Kasumi-1 (cell line): ENCODE measurements at places on chromosomes 12 and 14.

GRCh38 chr14:51627313-51627712, 24.4 kb upstream of the FRMD6 start:
- DNase-seq, result no peak

GRCh38 chr12:79614730-79615129, 76.0 kb downstream of the PAWR start:
- DNase-seq, result no peak

DNA sequence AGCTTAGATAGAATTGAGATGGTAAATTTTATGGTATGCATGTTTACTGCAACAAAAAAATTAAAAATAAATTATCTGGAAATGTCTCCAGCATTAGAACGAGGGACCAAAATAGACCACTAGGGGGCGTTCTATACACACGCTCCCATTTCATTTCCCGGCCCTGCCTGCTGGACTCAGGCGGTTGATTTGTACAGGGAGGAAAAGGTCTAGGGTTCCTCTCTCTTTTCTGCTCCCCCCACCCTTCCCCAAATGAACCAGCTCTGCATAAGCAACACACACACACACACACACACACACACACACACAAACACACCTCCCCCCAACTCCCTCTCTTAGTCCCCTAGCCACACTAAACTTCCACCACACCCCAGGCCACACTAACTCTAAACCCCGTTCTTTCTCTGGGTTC, 7.8 kb upstream of the DTX1 start:
- DNase-seq, result peak; percentile 81

GRCh38 chr12:80598004-80598606, 109.3 kb upstream of the MYF6 start:
- DNase-seq, result no peak

DNA sequence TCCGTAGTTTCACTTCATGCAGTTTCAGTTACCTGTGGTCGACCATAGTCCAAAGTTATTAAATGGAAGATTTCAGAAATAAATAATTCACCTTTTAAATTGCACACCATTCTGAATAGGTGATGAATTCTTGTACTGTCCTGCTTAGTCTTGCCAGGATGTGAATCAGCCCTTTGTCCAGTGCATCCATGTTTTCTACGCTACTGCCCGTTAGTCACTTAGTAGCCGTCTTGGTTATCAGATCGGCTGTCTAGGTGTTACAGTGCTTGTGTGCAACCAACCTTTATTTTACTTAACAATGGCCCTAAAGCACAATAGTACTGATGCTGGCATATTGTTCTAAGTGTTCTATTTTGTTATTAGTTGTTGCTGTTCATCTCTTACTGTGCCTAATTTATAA, 146.7 kb downstream of the ACSS3 start:
- DNase-seq, result no peak

- no peak for DNase-seq
Measured at GRCh38 chr14:100193417-100194357, 34.2 kb upstream of the DEGS2 start.

DNA sequence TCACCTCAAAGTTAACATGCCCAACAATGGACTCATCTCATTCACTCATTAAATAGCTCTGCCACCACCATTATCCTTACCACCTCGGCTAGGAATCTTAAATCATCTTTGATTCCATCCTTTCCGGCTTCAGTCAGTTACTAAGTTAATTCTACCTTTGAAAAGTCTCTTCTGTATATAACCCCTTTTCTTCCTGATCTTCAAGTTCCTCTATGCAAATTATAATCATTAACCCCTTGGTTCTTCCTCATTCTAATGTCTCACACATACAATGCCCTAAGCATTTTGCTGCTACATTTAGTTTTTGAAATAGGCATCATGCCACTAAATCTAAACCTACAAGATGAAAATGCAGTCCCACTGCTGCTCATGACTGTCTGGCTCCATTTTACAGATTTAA, 51.6 kb downstream of the ATP2B1 start:
- peak; percentile 44 for DNase-seq
